ENCODE measurements at places on chromosomes 11 and 22.

DNA sequence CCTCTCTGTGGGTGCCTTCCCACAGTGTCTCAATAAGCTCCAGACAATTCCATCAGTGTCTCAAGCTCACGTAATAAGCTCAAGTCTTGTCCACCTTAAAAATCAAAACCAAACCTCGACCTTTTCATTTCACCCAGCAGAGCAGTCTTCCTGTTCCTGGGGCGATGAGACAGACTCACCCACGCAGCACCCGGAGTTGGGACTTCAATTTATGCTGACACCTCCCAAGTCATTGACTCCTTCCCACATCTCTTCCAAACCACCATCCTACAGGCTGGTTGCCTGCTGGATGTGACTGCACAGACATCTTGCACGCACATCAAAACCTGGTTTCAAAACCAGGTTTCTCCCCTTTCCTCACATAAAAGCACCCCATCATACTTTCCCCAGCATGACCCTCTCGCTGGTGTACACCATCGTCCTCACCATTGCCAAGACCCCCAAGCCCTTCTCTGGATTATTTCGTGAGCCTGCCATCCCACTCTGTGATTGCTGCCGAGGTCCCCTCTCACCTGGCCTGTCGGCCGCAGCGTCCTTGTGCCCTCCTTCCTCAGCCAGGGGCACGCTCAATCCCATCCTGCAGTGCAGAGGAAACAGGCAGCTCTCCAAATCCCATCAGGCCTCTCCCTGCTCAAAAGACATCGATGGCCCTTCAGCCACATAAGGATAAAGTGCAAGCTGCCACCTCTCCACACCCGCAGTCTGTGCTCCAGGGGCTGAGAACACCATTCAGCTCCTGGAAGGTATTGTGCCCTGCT, 45.1 kb upstream of the FBXO3 start:
- DNase-seq = no peak

DNA sequence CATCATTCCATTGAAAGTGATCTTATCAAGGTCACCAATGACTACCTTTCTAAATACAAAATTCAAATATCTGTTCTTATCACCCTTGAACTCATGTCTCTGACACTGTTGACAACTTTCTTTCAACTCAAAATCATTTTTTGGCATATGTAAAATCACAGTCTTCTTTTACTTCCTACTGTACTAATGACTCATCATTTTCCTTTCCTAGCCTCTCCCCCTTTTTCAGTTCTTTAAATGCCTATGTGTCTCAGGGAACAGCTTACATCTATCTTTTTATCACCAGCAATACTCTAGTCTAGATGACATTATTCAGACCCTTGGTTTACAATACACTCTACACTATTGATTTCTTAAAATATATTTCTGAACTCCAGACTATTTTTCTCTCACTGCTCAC, 2220.7 kb upstream of the RAG2 start:
- DNase-seq = no peak

DNA sequence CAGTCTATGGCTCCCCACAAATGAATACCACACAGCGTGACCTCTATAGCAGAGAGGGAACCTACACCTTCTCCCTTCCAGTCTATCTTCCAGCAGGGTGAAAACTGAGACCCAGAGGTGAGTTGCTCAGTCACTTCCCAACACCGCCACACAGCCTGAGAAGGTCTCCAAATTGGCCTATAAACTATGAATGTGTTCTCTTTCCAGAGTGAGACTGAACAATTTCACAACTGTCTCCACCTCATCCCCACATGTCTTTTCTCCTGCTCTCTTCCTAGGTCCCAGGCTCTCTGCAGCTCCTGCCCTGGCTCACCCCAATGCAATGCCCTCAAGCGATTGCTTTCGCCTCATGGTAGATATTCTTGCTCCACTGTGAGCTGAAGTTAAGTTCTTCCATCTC, 14.0 kb downstream of the CLMP start:
- DNase-seq = no peak

- no peak for DNase-seq
Observed at GRCh38 chr11:8989453-8989852, 14.3 kb downstream of the NRIP3 start.

DNA sequence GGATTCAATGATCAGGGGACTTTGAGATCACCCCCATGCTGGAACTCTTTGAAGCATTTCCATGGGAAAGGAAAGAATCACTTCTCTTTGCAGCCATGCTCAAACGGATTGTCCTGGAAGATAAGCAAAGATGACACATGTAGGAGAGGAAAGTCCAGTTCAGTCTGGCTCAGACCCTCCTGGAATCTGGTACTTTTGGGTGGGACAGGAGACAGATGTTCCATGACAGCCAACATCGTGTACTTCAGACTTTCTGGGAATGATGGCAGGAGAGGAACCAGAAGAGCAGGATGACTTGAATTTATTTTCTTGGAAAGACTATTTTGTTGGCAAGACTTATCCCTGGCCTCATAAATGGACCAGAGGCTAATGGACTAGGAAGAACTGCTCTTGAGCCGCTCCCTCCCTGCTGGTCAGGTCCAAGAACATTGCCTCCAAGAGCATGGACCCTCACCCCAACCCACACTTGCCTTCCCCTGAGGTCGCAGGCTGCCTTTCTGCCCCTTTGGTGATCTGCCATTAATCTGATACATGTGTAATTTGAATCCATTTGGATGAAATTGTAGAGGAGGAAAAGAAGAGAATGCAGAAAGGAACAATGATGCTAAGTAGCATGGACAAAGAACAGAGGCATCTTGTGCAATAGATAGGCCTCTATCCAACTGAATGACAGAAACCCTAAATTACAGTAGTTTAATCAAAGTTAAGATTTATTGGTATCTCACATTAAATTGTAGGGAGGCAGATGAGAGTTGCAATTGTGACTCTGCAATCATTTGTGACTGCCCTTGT, 201.0 kb downstream of the SNX19 start:
- DNase-seq = no peak

DNA sequence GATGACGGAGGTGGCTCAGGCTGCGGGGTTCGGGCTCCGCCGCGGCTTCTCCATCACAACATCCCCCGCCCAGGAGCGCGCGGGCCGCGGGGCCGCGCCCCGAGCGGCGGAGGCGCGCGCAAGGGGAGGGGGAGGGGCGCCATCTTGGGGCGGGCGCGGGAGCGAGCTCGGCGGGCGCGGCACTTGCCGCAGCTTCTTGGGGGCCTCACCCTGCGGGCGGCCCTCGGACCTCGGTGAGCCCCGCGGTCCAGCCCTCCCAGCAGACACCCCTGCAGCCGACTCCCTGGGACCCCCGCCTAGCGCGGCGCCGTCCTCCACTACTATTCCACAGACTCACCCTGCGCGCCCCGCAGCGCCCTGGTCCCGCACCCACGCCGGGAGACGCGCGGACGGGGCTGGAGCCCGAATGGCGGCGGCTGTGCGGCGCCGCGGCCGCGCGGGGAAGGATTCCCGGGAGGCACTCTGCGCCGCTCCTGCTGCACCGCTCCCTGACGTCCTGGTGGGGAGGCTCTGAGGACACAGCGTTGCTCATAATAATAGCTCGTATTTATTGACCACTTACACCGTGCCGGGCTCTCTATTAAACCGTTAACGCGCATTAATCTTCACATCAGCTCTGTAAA, at the start of gene APBB1:
Gene APBB1 (minus strand): TSS at position 86 of the 623 bp plus-strand sequence. CDS start 7,747 bp downstream, outside the sequence.
- DNase-seq = no peak

DNA sequence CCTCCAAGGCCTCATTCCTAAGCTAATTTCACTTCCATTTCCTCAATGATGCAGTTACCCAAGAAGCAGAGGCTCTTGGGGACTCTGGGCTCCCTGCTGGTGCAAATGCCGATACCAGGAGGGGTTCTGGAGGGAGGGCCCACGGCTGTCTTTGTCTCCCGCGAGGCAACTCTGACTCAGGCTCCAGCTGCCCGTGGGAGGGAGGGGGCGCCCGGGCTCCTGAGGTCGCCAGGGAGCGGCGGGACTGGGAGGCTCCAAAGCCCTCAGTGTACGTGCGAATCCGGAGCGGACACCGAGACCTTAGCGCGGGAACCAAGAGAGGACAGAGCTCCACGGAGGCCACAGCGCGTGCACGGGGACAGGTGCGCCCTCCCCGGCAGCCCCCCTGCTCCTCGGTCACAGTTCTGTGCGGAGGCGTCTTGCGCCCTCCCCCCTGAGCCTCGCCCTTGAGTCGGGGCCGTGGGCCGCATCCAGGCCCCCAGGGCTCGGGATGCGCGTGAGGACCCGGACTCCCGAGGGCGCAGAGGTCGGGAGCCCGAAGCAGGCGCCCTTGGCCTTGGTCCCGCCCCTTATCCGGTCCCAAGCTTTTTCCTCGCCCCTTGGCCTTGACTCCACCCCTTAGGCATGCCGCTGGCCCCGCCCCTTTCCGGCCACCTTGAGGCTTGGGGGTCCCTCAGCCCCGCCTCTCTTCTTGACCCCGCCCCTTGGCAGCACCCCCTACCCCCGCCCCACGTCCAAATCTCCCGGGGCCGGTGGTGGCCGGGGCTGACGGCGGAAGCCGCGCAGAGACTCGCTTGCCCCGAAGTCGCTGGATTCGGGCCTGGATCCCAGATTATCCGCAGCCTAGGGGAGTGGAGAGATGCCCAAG, 4.7 kb upstream of the SHISA8 start:
- no peak for DNase-seq

DNA sequence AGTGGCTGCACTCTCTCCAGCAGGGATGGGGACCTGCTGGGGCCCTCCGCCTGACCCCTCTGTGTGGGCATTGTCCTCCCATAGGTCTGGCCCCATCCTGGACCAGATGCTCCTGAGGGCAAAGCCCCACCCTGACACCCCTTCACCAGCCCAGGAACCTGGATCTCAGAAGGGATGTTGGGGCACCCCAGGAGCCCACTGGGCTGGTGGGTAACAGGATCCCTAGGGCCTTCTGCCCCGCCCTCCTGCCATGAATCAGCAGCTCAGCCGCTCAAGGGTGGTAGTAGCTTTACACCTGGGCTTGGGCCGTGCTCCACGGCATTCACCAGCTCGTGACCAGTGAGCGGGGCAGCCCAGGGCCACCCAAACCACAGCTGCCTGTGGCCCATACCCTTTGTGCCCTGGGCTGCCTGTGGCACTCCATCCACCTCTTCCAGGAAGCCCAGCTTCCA, 1.0 kb upstream of the MAPK12 start:
- DNase-seq = no peak

DNA sequence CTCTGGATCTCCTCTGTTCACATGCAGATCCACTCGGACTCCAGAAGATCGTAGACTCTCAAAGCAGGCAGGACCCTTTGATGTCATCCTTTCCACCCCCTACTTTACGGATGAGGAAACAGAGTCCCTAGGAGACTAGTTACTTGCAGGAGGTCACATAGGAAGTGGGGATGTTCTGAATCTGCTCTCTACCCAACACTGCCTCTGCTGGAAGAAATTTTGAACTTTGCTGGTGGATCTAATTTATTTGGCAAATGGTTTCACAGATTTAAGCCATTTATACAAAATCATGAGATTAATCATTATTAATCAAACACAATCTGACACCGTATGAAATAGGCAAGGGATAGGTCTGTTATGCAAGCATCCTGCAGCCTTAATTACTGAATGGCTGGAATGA, 55.0 kb upstream of the USP47 start:
- no peak for DNase-seq

GRCh38 chr22:28548406-28548805, 131.2 kb downstream of the TTC28 start:
- DNase-seq = no peak

DNA sequence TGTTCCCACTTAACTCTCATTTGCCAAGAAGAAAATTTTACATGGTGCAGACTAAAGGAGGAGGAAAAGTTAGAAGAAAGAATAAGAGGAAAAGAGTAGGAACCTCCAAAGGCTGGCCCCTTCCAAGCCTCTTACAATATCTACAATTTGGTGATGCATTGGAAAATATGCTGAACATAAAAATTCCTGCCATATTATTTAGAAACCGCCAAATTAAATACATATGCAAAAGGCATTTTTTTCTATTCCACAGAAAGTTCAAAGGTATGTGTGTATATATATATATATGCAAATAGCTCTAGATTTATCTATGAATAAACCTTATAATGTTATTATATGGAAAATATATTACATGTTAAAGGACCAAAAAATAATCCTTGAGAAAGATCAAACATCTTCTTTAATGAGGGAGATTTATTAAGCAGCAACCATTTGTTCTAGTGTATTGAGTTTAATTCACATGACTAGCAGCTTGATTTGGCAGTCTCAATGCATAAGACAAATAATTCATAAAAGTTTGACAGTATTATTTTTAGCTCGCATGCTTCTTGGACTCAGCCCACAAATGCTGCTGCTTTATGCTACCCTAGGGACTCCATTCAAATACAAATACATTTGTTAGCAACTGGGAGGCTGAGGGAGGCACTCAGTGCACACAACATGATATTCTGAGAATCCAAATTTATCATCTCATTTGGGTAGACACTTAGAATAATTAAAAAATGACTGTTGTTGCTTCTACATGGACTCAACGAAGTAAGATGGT, 184.9 kb downstream of the SBF2 start:
- no peak for DNase-seq

DNA sequence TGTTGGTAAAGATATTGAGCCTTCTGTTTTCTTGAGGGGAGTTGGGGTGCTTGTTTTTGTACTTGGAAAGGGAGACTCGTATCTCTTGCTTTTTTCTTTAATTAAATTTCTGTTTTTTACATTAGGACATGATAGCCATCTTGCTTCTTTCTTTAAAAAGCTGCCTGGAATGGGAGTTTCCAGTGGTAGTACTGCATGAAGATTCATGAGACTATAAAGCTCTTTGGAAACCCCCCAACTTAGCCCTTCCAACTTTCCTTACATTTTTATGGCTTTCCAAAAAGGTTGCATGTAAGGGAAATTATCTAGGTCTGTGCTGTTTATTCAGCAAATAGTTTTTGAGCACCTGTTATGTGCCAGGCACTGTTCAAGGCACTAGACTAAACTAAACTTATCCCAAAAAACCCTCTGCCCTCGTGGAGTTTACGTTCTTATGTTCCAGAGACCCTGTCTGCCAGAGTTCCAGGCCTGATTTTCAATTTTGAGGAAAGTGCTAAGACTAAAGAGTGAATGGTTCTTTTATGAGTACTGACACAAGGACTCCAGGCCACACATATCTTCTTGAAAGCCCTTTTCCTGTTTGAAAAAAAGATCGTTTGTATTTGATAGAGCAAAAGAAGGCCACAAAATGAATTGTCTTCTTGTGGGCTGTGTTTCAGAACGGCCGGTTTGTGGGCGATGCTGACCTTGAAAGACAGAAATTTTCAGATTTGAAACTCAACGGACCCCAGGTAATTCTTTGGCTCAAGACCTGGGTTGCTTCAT, 31.9 kb downstream of the CTNND1 start:
- DNase-seq = no peak

DNA sequence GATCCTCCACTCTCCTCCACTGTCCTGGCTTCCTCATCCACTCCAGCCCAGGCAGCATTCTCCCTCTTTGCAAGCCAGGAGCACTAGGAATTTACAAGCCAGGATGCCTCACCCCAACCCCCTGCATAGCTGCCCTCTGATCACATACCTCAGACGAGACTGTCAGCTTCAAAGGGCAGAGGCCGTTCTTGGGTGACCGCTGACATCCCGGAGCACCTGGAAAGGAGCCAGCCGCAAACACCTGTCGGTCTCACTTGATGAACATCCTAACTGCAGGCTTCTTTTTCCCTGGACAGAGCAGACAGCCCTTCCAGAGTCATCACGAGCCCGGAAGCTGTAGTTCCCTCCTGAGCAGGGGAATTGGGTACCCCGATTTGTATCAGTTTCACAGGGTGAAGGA, 451.3 kb upstream of the B3GAT1 start:
- no peak for DNase-seq
